ENCODE measurements at places on chromosomes 7 and 10.

GRCh38 chr7:155534691-155535090 lies 11.7 kb downstream of the CNPY1 start:
- ATAC-seq = no peak

DNA sequence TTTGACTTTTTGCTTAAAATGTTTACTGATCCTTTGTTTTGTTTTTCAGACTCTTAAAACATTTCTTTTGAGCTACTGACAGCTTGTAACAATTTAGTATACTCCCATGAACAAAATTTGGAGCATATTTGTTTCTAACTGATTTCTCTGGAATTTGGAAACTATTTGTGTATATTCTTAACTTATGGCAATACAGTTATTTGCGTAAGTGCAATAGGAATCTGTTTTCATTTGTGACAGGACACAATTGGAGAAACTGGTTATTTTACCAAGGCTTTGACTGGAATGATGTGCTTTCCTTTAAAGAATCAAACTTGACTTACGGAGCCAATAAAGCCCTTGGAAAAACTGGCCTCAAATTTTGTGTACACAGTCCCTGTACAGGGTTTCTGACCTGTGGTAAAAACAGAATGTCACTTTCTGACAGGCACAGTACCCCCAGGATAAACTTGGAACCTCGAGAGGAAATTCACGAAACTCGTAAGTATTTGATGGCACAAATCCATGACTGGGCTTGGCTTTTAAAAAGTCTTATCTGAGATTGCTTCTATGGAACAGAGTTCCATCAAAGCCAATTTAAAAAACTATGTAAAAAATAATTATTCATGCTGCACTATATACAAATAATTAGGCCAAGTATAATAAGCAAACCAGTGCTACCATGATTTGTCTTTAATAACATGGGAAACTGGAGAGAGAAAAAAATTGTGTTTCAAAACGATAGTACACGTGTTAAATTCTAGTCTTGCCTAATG lies 70.4 kb downstream of the ST8SIA6 start:
- ATAC-seq = no peak

DNA sequence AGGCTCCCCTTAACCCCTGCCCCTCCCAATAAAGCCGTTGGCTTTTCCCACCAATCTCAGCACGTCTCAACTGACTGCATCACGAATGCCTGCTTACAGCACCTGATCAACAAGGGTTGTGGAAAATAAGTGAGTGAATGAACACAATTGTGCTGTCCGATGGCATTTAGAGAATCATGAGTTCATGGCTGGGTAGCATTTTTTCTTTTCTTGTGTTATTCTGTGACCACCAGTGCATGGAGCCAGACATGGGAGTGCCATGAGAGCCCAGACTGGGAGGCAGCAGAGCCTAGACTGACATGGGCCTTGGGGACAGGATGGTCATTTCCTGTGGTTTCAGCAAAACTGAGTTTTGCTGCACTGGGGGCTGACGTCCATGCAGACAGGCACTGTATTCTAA lies 254.1 kb upstream of the IGFBP3 start:
- no peak for ATAC-seq

DNA sequence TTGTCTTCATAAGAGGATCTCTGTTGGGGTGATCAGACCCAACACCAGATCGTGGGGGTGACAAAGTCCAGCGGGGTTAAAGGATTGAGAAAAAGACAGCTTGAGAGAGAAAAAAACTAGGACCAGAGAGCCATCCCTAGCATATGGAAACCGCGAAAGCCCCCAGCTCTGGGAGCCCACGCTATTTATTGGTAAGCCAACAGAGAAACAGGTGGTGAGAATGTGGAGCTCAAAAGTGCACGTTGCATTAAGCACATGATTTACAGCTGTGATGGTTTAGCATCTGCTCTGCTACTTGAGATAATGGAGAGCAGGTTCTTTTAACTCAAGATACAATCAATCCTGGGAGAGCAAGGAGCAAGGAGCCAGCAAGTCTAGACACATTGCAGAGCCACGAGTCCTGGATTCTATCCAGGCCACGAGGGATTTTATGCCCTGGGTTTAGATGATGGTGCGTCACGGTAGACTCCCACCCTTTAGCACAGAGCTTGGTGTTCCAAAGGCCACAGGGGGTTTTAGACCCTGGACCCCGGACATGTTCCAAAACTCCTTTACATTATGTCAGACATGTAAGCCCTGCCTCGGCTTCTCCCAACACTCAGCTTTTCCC lies 755.2 kb upstream of the SORCS1 start:
- no peak for ATAC-seq

GRCh38 chr10:70592746-70593512 lies 9.6 kb downstream of the PRF1 start:
- no peak for ATAC-seq

- no peak for ATAC-seq
Observed at GRCh38 chr10:11167233-11167966, 149.7 kb downstream of the CELF2 start.

DNA sequence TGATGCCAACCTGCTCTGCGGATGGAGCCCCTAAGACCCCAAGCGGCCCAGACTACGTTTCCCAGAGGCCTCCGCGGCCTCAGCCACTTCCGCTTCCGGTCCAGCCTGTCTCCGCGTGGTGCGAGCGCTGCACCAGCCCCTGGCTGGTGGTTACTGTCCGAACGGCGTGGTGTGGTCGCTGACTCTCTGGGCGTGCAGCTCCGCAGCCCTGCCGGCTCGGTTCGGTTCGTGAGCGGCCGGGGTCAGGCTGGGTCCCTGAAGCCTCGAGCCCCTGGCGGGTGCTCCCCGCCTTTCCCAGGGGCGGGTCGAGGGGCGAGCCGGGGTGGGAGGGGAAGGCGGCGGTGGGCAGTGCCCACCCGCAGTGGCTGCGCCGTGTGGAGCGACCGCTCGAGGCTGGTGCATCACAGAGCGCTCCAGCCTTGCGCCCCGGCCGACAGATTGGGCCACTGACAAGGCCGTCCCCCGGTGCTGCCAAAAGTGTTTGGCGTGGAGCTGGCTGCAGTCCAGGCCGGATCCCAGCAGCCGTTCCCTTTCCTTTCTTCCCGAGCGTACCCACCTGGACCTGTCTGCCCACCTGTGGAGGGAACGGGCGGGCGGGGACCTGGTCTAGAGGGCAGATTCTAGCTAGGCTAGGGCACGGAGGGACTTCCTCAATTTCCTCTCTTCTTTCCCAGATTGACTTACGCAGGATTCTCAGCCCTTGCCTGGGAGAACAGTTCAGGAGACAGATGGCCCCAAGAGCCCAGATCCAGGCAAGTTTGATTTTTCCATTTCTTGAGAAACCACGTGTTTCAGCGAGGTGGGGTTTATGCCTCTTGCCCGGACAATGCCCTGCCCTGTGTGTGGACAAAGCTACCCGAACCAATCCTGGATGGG lies at the start of gene ZNF485:
ZNF485 (plus strand) TSS at position 116 of the 876 bp plus-strand sequence; CDS start at position 729, 613 bp downstream.
- ATAC-seq = peak; percentile 96

- ATAC-seq = no peak
Observed at GRCh38 chr7:118285358-118285757, 60.9 kb downstream of the ANKRD7 start.

- no peak for ATAC-seq
Observed at GRCh38 chr10:6321880-6322279, 119.1 kb downstream of the PFKFB3 start.

DNA sequence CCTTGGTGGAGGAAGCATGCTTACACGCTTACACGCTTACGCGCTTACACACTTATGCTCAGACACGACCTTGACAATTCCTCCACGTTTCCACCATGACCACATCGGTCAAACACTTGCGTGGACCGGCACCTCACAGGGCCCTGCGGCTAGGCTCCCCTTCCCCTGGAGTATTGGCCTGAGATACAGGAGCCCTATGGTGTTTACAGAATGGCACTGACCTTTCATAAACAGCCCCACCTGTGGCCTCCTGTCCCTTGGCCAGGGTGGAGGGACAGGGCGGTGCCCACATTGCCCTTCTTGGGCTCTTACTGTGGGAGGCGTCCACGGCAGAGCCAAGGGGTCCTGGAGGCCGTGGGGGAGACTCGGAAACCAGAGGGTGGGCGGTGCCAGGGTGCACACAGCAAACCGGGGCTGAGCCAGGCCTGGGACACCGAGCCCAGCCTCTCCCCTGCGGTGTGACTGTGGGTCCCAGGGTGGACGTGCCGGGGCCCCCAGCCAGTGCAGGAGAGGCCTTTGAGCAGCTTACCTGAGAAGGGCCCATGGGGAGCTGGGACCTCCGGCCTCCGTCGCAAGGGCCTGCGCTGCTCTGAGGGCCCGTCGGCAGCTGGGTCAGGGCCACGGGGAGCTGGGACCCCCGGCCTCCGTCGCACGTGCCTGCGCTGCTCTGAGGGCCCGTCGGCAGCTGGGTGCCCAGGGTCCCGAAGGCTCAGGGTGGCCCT lies 44.2 kb upstream of the FOXL3 start:
- no peak for ATAC-seq

GRCh38 chr7:10237306-10237705 lies 736.4 kb upstream of the PHF14 start:
- ATAC-seq = no peak

GRCh38 chr7:50754241-50754640 lies 28.5 kb downstream of the GRB10 start:
- no peak for ATAC-seq

DNA sequence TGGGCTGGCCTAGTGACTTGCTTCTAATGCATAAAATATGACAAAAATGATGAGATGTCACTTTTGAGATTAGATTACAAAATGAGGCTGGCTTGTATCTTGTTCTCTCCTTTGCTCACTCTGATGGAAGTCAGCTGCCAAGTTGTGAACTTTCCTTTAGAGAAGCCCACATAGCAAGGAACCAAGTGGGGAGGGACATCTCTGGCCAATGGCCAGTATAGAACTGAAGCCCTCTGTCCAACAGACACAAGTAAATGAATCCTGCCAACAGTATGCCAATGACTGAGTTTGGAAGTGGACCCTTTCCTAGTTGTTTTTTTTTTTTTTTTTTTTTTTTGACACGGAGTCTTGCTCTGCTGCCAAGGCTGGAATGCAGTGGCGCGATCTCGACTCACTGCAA lies 3.3 kb downstream of the ZC3HC1 start:
- ATAC-seq = no peak

GRCh38 chr10:90424730-90425129 lies 433.1 kb downstream of the HTR7 start:
- no peak for ATAC-seq

DNA sequence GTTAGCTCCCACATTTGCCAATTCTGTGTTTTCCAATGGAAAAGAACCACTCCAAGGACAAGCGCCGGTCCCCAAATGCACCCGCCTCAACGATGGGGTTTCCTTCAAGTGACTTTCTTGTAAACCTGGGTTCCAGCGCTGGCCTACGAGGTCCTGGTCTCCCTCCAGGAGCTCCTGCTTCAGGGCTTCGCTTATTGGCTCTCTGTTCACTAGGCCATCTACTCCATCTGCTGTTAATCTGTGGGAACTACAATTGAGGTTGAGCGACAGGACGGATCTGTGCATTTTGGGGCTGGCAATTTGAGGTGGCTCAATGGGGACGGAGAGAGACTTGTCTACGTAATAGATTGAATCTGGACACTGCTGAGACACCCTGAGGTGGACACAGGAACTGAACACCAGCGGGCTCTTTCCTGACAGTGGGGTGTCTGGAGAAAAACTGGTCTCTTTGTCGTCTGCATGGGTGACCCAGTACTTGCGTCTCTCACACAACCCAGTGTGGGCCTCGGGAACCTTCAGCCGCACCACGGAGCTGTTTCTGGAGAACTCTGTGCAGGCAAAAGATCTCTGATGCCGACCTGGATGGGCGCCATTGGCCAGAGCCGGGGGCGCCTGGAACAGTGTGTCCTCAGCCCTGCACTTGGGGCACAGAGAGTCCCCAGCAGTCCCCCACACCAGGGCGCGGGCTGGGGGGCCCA lies 115.9 kb upstream of the ADAM12 start:
- ATAC-seq = peak; percentile 25

- ATAC-seq = no peak
Observed at GRCh38 chr7:157762824-157763223, 426.0 kb downstream of the DNAJB6 start.

- ATAC-seq = peak; percentile 68
Observed at GRCh38 chr10:124417895-124418725, 613 bp downstream of the OAT start.

GRCh38 chr7:90345595-90346335 lies 751 bp upstream of the GTPBP10 start:
- peak; percentile 2 for ATAC-seq

DNA sequence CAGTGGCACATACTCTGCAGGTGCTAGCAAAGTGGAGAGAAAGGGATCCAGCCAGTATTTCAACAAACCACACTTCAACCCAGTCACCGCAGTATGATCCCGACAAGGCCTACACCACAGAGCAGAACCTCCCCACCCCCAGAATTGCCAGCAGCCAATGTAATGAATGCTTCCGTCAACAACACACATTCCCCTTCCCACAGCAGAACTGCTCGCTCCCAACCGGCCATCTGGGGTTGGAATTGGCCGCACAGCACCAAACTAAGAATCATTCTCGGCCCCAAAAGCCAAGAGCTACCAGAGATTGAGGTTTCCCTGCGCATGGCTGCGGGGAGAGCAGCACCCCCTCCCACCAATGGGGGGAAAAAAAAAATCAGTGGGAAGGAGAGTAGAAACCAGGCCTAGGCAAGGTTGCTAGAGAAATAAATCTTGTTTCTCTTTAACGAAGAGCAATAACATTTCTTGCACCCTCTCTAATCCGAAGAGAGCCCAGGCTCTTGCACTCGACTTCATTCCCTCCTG lies 1.1 kb downstream of the WASL start:
- ATAC-seq = no peak

- no peak for ATAC-seq
Observed at GRCh38 chr7:6438427-6438826, 9.3 kb downstream of the DAGLB start.

DNA sequence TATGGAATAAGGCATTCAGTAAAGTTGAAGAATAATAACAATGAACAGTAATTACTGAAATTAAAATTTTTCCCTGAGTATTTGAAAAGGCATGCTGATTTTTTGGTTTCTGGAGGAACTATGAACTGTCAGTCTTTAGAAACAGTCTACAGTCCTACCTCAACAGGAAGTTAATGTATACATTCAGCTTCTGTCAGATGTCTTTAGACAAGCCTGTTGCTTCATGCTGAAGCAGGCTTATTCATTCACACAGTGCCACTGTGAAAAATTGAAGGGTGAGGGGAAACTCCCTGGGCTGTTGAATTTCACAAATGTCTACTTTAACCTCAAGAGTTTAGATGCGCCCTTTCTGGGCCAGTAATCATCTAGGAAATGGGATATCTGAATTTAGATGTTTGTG lies 3.5 kb downstream of the NRF1 start:
- ATAC-seq = no peak

GRCh38 chr7:70372768-70373515 lies 759.0 kb upstream of the GALNT17 start:
- no peak for ATAC-seq

DNA sequence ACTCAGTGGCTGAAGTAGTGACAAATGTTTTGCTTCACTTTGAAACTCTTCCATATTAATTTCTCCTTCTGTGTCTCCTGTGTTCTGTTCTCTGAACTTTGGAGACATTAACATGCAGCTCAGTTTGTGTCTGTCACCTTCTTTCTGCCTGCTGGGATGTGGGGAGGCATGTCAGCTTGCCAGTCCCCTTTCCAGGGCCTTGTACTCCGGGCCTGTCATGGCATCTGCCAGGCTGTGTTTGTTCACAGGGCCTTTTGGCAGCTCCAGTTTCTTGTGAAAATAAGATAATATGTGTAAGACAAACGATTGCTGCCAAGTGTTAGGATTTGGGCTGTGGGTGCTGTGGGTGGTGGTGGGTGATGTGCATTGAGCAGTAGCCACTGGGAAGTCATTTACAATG lies 76.1 kb upstream of the ELMO1 start:
- no peak for ATAC-seq

Measured in stimulated activated memory B cell treated with anti-CD40 and anti-IgM and Interleukin-4, amounts not matched to agents 10 μg/mL and 1 μg/mL and 100 μg/mL, for 72 hours (primary cell).